Upper lobe of left lung (tissue), 6 donors: ENCODE measurements at places on chromosomes 4 and X. TPM values are rescaled to one million over a fixed set of nuclear protein-coding genes. Genes with fewer than 3 reads are reported as not detected.

DNA sequence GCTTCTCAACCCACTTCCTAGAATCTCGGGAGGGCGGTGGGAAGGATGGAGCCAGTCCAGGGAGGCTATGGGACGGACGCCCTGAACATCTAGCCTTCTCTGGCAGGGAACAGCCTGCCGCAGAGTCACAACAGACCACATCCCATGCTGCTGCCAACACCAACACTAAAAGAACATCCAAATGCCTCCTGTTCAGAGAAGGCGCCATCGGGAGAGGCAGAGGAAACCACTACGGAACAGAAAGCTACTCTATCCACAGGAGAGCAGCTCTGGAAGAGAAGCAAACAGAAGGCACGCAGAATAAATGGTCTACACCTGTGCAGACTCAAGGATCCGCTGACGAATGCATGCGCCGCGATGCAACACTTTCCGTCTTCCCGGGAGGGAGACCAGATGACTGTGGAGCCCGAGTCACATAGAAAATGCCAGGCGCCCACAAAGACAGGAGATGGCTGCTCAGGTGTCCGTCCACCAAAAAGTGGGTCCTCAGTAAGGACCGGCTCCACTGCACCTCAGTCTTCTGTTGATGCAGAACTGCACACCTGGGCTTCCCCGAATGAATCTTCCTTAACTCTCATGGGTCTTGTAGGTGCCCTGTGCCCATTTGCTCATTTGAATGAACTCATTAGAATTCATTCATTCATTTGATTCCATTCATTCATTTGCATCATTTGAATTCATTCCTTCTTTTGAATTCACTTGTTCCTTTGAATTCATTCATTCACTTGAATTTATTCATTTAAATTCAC is 217.5 kb downstream of the DHRSX start:
- no peak for DNase-seq

DNA sequence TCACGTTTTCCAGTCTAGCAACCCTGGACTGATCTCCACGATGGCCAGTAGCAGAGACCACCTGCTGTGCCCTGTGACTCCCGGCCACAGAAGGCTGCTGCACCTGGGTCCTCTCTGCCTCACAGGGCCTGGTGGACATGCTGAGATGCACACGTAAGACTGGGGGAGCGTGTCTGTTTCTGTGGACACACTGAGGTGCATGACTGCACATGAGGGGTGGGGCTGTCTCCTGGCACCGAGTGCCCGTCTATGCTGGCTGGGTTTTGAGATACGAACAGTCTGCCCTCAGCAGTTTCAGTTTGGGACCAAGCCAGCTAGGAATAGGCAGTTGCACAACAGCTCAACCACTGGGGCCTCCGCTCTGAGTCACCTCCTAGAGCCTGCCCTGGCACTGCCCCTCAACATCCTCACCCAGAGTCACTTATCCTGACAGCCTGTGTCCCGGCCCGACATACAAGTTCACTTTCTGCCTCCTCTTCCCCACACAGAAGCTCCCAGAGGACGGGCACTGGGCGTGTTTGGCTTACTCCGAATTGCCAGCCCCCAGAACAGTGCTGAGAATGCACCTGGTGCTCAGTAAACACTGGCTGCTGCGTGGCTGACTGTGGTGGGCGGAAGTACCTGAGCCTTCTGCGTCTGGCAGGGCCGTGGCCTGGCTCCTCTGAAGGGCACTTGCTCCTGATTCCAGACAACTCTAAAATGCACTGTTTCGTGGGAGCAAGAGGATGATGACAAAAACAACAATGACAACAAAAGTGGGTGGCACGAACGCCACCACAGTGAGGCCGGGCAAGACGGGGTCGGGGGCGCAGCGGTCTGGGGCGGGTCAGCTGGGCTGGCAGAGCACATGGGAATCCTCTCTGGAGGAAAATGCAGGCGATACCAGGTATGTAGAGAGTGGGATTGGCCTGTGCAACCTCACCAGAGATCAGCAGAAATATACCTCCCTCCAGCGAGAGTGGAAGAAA is 30.9 kb downstream of the RNF212 start:
- peak; percentile 92 for DNase-seq

- no peak for DNase-seq
Measured at GRCh38 chrX:103464072-103464773, 55.1 kb downstream of the RAB40A start.

GRCh38 chr4:138252551-138252950 is 10.4 kb upstream of the SLC7A11 start:
- DNase-seq = no peak

DNA sequence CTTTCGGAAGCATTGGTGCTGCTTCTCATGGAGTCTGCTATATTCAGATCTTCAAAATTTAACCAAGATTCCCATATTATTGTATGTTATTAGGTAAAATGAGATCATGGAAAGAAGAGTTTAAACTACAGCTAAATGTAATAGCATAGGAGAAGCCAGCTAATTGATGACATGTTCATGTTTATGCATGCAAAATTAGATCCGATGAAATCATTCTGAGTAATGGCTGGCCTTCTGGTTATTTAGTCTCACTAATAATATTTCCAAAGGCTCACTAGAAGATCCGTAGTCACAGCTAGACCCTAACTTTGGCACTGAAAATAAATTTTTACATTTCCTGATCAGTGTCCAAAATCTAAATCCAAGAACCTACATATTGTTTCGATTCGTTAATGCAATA is 19.8 kb upstream of the PHKA2 start:
- no peak for DNase-seq

MAP7D2 gene
- 0.46 TPM for total RNA-seq

DNA sequence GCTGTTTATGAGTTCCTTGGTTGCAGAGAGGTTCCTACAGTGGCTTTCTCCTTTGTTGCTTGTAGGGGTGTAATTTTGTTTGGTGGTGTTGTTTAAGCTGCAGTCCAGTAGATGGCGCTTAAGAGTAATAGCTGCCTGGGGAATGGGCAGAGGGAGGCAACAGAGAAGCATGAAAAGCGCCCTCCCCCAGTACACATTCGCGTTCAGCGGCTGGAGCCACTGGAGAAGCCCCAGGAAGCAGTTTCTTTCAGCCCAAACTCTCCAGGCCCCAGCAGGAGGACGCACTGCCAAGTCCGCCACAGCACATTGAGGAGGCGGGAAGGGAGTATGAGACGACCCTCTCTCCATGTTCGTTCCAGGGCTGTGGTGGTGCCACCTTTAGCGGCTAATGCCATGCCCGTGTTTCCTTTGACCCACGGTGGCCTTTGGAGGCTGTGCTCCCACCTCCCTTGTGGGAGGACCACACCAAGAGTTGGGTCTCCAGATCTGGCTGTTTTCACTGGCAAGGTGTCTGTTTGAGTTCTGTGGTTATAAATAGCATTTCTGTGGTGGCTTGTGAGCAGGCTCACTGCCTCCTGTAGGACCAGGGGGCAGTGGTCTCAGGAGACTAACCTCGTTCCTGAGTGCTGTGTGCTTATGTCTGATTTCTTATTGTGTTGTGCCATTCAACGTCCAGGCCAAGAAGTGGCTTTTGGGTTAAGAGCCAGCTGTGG is 252.3 kb downstream of the ARHGAP10 start:
- DNase-seq = no peak
